CD8-positive, alpha-beta memory T cell (primary cell): ENCODE measurements at places on chromosomes 6 and 20.

DNA sequence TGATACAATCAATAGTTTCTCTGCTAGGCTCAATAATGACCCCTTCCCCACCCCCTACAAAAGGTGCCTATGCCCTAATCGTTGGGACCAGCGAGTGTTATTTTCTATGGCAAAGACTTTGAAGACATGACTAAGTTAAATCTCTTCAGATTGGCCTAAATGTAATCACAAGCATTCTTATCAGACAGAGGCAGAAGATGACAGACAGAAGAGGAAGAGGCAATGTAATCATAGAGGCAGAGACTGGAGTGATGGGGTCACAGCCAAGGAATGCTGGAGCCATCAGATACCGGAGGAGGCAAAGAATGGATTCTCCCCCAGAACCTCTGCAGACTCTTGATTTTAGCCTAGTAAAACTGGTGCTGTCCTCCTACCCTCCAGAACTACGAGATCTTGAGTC is 159.3 kb downstream of the EDN1 start:
- no peak for DNase-seq

- no peak for DNase-seq
These were observed 355.0 kb upstream of the MAP3K7 start for GRCh38 chr6:90941885-90942284.

- no peak for DNase-seq
These were observed 18.6 kb downstream of the RALY start for GRCh38 chr20:34012330-34012729.

DNA sequence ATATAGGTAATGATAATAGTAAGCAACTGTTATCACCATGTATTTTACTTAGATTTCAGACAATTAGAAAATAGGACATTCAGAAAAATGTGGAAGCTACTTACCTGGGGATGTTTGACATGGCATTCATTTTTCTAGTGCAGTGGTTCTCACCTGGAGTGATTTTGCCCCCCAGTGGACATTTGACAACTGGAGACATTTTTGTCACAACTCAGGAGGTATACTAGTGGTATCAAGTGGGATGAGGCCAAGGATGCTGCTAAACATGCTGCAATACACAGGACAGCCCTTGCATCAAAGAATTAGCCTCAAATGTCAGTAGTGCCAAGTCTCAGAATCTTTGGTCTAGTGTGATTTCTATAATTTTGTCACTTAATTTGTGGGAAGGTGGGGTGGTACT is 36.1 kb downstream of the NUS1 start:
- DNase-seq = no peak

- DNase-seq = no peak
These were observed 60.8 kb downstream of the RTN4IP1 start for GRCh38 chr6:106568530-106568929.

DNA sequence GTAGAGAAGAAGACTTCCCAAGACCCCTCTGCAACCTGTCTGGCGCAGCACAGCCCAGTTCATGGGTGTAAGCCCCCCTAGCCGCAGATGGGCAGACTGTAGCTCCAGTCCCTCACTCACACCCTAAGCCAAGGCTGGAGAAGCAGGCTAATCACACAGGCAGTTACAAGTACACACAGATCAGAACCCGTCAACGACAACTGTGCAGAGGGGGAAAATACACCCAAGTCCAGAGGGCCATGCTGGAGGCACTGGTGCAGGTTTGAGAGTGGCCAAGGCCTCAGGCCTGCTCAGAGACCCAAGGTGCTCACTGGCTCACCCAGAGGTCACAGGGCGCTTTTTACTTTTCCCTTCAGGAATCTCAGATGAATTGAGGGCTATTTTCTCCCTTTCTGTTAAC is 106.1 kb downstream of the NOL4L start:
- DNase-seq = no peak

GRCh38 chr20:45087097-45087790 is 13.7 kb downstream of the KCNS1 start:
- no peak for DNase-seq

DNA sequence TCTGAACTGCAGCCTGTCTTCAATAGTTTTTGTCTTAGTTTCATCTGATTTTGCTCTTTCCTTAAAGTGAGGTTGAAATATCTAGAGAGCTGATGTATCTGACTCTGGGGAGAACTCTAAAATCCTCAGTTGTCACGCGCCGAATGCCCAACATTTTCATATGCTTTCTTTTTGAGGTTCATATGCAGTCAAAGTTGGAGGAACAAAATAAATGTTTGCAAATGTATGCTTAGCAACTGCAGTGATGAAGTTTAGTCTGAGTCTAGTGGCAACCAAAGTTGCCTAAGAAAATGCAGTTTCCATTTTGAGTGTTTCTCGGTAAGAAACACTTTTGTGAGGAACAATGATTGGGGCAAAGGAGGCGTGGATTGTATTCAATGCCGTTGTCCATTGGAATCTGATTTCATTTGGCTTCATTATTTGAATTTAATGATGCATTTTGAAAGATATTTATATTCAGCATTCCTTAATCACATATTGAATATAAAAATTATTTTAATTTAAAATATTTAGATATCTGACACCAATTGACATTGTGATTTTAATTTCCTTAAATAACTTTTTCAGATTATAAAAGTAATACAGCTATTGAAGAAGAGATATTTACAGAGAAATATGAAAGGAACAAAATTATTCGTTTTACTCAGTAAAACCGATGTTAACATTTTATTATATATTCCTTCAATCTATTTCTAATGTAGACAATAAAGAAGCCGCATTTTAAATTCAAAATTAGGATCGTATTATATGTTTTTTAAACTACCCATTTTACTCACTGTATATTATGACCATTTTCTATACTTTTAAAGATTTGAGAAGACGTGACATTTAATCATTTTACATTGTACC is 122.0 kb downstream of the PLEKHG1 start:
- DNase-seq = no peak

DNA sequence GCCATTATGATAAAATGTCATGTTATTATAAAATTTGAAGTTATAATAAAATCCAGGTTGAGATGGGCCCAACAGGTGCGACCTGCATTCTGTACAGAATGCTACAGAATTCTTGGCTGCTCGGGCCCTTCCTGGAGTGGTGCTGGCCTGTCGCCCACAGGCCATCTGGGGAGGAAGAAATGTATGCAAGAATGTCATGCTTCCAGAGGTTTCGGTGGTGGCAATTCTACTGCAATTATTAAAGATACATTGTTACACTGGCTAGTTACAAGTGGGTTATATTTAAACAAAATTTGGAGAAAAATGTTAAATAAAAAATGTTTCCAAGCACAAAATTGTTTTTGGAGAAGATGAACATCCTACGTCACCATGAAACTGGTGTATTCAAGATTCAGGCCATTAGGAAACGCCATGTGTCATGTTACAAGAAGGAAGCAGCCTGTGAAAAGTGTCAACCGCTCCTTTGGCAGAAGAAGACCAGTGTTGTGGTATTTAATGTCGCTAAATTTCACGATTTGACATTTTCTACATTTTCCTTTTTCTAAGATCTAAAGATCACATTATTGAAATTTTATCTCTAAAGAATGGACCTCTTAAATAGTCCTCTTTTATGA is 7.1 kb downstream of the RAMACL start:
- no peak for DNase-seq

DNA sequence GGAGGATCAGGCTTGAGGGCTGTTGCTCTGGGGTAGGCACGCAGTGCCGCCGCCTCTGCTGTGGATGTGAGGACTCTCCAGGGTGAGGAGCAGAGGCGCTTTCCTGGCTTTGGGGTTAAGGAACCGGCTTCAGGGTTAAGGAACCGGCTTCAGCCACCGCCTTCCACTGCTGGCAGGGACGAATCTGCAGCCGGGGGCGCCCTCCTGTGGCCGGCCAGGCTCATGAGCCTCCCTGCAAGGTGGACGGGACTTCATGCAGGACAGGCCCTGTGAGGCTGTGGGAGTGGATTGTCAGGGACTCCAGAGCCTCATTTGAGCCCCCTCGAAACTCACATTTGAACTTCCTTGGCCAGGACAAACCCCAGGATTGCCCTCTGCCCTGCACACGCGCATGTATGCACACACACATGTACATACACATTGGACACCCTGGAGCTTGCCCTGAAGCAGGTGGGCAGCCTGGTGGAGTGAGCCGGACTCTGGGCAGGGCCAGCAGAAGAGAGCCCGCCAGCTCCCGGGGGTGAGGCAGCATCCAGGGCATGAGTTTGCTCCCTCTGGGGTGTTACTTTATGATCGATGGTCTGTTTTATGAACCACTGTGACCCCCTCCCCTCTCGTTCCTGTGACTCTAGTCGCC is 146.9 kb downstream of the PHACTR3 start:
- DNase-seq = no peak

GRCh38 chr20:382291-383115 is 1.9 kb downstream of the TRIB3 start:
- no peak for DNase-seq

DNA sequence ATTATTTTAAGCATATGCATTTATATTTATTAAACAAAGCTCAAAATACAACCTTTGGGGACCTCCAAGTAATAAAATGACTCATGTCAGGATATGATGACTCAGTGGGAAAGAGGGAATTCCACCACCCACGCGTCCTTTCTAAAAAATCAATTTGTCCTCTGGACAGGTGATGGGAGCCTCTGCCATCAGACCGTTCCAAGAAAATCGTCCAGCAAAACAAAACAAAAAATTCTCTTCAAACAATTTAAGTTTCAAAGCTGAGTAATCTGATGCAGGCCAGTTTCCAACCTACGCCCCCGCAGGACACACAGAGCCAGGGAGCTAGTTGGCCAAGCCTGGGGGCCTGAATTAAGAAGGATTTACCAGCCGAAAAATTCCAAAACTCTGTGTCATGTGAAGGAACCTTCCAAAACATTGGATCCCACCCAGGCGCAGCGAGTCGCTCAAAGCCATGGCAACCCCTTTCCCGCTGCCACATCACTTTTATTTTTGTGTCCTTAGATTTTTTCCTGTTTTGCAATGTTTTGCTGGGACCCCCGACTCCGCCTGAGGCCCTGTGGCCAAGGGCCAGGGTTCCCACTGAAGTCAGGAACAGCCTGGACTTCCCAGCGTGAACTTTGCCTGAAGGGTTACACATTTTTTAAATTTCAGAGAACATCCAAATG is 95.3 kb downstream of the NFATC2 start:
- no peak for DNase-seq

GRCh38 chr20:62697468-62697912 is 11.1 kb upstream of the NTSR1 start:
- DNase-seq = no peak
